Motor neuron (in vitro differentiated cells): ENCODE measurements at places on chromosomes 13 and 19.

GRCh38 chr13:30115257-30115600 lies 192.1 kb downstream of the KATNAL1 start:
- peak; percentile 9 for ATAC-seq

DNA sequence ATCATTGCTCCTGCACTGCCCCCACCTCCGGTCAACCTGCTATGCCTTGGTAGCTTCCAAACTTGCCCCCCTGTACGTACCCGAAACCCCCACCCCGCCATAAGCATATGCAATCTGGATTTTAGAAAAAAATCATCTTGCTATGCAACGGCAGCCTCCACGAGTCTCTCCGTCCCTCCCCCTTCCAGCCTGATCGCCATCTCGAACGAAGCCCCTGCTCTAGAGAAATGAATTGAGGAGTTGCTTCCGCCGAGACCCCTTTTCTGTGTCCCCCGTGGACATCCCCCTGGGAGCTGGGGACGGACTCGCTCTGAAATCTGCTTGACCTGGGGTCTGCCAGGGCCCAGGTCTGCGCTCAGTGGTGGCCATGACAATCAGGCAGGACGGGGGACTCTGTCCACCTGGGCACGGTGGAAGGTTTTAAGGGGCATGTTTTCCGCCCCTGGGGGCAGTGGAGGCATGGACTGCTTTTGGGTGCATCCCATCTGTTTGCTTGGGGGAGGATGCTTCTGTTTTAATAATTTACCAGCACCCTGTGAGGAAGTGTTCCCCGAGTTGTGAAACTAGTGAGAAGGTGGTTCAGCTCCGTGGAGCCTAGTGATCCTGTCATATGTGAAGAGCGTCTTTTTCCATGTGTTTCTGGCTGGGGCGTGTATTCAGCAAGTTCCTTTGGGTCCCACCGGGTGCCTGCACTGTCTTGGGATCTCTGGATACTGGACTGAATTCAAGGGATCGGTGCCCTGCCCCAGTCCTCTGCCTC lies 1.0 kb downstream of the KDM4B start:
- ATAC-seq, result no peak

- ATAC-seq, result no peak
These were observed 116.0 kb upstream of the RNF113B start for GRCh38 chr13:98293103-98293502.

DNA sequence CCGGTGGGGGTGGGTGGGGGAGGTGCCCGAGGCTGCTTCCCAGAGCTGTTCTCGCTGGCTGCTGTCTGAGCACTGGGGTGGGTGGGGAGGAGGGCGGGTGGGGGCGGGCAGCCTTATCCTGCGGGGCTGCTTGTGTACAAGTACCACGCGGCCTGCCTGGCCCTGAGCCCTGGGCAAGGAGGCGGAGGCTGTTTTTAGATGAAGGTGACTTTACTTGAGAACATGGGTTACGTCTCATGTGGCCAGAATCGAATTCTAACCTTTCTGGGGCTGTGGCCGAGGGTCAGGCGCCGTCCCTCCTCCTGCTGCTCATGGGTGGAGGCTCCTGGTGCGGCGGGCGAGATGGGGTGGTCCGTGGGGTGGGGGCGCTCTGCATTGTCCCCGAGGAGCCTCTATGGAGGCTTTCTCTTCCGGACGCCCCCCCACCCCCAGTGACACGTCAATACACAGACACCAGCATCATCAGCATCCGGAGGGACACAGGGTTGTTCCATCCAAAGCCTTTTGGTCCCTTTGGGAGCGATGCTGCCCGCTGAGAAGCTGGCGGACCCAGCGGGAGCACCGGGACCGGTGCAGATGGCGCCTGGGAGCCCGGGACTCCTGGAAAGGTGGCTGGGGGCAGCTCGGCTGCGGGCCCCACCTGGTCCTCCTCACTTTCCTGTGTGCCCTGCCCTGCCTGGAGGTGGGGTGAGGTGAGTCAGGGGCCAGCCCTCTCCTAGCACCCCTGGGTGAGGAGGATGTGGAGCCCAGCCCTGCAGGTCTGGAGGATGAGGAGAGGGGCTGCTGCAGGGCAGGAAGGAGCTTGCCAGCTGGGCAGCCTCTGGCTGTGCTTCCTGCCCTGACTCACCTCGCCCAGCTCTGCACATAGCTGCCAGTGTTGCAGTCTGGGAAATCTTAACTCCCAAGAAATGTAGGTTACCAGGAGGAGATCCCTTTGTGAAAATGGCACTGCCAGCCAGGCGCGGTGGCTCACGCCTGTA lies 3.4 kb downstream of the BSG start:
- peak; percentile 0 for ATAC-seq

DNA sequence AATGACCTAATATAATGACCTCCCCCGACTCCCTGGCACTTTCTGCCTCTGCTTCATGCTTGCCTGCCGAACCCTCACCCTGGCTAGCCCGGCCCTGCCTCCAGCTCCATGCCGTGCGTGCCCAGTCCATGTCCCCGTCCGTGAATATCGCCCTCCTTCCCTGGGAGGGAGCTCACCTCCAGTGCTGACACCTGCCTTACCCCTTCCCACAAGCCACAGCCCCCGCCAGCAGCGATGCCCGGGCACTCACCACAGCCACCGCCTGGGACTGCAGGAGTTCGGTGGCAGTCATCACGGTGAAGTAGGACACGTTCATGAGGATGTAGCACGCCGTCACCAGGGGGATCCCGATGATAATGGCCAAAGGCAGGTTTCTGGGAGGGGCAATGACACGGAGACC lies 10.0 kb downstream of the SLC7A9 start:
- no peak for ATAC-seq
